ENCODE measurements at places on chromosomes 2 and 18.

GRCh38 chr18:59478591-59478990 lies 119.5 kb upstream of the LMAN1 start:
- DNase-seq: no peak

DNA sequence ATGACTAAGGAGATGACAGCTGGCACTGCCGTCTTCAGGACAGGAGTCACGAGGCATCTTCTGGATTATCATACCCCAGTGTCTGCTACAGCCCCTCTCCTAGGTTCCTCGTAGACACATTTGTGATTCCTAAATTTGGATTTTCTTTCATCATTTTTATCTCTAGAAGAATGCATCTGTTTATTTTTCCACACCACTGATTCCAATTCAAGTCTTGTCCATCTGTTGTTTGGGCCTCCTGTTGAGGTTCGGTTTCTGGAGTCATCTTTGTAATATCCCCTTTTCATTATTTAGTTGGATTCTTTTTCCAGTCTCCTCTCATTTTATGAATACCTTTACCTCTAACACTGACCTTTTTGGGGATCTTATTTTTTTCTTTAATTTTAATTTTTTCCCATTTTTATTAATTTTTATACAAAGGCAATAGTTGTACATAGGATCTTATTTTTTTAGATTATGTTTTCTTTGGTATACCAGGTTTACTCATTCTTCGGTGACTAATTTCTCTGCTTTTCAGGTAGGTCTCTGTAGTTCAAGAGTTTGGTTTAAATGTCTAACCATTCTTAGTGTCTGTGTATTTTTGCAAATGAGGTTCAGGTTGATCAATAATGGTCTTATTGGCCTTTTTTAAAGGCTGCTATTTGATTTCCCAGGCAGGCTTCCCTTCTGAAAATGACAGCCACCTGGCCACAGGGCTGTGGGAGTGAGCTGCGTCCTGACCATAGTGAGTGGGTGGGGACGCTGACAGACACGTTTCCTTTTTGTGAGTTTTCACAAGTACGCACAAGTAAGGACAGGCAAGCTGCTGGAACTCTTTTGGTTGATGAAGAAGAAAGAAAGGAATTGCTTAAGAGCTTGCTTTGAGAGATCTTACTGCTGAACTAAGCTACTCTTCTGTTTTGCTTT lies 34.5 kb downstream of the FARP2 start:
- DNase-seq: no peak

- DNase-seq: no peak
Observed at GRCh38 chr2:194203898-194204297, 1453.1 kb upstream of the SLC39A10 start.

DNA sequence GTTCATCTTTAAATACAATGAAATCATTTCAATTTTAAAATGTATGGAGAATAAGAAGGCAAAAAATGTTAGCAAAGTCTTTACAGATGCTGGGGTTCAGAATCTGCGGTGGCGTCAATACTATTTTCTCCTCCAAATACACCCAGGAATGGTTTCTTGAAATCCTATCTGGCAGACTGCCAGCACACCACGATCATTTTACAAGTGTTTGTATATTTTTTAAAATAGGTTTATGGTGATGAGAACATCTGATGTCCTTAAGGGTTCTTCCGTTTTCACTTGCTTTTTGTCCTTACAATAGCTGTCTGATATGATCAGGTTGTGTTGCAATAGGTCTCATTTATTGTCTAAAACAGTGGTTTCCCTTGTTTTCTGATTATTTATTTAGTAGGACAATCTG lies 89.6 kb downstream of the CMPK2 start:
- no peak for DNase-seq

GRCh38 chr2:189137519-189137918 lies 42.0 kb downstream of the COL5A2 start:
- no peak for DNase-seq

GRCh38 chr18:4412286-4412685 lies 42.8 kb downstream of the DLGAP1 start:
- DNase-seq: no peak

GRCh38 chr2:27174638-27175037 lies 25.8 kb downstream of the TCF23 start:
- no peak for DNase-seq

GRCh38 chr2:105827351-105828096 lies 82.8 kb downstream of the NCK2 start:
- DNase-seq: no peak

- DNase-seq: no peak
Observed at GRCh38 chr2:80322311-80322920, 17.9 kb upstream of the LRRTM1 start.

DNA sequence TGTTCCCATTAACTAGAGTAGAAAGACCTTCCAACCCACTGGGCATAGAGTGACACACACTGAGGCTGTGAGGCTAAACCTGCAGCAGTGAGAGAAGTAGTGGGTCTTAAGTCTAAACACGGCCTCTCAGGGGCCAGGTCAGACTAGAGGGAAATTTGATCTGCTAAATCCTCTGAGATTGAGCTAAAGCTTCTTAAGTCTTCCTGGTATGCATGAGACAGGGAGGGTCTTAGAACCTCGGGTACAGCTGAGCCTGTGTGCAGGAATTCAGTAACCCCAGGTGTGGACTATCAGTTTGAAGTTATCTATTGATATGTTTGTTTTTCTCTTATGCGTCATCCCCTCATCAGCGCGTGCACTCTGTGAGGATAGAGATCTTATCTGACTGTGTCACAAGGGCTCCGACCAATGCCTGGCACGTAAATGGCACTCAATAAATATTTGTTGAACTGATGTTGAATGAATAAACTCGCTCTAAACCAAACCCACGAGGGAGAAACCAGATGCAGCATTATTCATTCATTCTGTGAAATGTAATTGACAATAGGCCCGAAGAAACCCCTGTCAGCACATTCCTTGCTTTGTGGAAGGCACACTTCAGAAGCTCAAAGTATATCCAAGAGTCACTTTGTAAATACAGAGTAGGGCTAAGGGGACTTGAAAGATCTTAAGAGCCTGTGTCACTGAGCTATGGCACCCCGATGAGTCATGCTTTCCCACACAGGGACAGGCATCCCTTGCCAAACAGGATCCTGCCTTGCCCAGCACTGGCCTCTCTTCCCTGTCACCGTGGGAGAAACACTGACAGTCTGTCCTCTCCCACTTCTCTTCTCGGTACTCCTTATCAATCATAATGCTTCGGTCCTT lies 21.7 kb upstream of the RAB10 start:
- peak; percentile 52 for DNase-seq

DNA sequence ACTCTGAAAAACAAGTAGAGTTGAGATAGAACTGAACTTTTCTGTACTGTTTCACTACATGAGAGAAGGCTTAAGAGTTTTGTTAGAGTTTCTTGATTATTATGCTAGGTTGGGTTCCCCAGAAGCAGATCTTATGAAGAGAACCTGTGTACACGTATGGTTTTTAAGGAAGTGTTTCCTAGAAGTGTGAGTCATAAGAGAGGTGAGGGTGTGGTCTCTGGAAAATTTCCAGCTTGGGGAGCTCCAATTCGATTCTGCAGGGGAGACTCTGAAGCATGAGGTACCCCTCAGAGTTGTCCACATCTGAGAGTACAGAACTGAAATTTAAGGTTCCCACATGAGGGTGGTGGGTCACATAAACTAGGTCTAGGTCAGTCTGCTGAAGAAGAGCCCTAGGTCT lies 83.3 kb upstream of the MAP2 start:
- no peak for DNase-seq

- DNase-seq: no peak
Observed at GRCh38 chr2:19545507-19545906, 187.1 kb upstream of the OSR1 start.

DNA sequence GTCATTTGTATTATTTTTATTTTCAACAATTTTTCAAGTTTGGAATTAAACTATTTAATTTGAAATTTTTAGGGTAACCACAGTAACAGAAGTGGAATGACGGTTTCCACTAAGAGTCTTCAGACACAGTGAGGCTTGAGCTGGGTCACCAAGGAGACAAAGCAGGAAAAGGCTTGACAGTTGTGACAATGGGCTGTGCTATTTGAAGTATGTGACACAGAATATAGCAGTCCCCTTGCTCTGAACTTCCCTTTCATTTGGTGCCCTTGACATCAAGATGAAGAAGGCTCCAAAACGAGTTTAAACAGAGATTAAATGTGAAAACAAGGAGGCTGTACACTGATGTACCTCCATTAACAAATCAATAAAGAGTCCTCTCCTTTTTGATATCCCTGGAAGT lies 265.4 kb upstream of the DLGAP1 start:
- DNase-seq: no peak

GRCh38 chr2:88959480-88960204 lies 268.2 kb downstream of the RPIA start:
- DNase-seq: no peak

DNA sequence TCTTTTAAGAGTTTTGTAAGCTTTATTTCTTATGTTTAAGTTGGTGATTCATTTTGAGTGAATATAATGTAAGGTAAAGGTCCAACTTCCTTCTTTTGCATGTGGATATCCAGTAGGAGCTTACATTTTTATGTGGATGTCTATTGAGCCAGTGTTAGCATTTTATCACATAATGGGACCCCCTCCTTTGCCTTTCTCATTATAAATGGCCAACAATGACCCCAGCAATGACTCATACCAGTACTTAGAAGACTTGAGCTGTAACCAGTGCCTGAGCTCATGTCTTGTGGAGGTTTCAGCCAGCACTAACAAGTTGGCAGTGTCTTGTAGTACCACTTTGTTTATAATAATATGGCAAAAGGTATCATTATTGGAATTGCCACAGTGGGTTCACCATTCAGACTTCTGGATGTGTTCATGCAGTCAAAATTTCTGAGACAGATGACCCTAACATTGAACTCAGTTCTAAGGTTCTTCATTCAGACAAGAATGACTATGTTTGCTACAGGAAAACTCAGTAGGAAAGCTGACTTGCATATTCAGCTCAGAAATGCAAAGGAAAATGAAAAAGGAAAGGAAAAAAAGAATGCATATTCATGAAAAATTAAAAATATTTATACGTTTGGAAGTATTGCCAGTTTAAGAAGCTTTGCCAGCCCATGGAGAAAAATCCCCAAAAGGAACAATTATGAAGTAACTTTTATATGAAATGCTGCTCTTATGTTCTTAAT lies 41.0 kb downstream of the CDKL4 start:
- DNase-seq: no peak

DNA sequence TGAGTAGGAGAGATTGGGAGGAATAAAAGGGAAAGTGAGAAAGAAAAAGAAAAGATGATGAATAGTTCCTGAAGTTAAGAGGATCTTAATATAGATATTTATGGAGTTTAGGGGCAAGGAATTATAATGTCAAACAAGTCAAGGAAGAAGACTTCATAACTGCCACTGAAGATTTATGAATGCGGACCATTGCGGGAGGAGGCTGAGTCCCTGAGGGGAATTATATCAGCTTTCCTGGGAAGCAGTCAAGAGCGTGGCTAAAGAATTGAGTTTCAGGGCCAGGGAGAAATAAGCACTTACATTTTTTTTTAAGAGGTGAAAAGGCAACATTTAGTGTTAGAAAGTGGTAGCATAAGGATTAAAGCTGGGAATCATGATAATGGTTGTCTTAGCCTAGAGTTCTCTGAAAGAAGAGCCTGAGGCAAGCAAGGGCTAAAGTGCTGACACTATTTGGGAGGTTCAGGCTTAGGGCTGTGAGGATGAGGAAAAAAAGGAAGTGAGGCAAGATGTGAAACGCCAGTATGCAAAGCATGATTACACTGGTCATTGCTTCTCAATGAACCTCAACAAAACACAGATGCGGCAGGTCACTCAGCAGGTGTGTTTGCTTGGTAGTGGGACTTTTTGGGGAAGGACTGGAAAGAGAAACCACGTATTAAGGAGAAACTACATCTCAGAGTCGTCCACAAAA lies 217.1 kb downstream of the SLC4A3 start:
- DNase-seq: no peak

GRCh38 chr2:237391140-237391539 lies 22.8 kb downstream of the COL6A3 start:
- no peak for DNase-seq

DNA sequence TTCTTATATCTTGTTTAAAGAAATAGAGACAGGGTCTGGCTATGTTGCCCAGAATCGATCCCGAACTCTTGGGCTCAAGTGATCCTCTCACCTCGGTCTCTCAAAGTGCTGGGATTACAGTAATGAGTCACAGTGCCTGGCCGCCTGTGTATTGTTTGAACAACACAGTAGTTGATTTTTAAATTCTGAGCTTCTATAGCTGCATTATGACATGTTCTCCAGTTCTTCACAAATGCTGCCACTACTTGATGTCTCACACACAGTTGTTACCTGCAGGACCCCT lies 7.7 kb upstream of the RHOB start:
- no peak for DNase-seq

DNA sequence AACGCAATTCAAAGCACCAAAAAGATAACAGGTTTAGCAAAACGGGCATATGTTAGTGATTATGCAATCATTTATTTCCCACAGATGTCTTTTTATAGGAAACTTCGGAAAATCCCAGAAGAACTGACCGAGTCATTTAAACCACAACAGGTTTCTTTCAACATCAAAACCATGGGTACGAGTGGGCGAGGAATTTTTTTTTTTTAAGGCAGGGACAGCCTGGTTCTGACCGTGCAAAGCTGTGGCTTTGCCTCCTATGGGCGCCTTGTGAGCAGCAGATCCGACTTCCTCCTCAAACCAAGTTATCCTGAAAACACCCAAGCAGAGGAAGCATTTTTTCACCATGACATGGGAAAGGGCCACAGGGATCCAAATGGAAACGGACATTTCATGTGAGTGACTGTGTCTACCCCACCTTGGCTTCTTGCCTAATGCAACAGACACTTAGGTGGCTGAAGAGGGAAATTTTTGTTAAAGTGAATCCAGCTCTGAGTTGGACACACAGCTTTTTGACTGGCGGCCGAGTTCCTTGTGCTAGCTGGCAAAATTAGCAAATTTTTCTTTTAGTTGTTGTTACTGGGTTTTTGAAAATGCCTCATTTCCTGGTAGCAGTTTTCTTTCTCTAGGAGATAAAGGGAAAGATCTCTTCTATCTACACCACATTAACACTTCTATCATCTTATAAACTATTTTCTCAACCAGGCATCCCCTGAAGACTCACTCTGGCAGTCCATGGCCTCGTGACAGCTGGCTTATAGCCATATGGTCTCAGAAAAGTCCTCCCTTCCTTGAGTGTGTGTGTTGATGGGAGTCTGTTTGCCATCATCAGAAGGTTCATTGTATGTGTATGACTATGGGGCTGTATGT lies 487.4 kb upstream of the ZEB2 start:
- DNase-seq: peak; percentile 40

GRCh38 chr2:71589763-71590162 lies 136.4 kb downstream of the DYSF start:
- no peak for DNase-seq

- no peak for DNase-seq
Observed at GRCh38 chr2:218501665-218502064, 66.5 kb downstream of the USP37 start.

DNA sequence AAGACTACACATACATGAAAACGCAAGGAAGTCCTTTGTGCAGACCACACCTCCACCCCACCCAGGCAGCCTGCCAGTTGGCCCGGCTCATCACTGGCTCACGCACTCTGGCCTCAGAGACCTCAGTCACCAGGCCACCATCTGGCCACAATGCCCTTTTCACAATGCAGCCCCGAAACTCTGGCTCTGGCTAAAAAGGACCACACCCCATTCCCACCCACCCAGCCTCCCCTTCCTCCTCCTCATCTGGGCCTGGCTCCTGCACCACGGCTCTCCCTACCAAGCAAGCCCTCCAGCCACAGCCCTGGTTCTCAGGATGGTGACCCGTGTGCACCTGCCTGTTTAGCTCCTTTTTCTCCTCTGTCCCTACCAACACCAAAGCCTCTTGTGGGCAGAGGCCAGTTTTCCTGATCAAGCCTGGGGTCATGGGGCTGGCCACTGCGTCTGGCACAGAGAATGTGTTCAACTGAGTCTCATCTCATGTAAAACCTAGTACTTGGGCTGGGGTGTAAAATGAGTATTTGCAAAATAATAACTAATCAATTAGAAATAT lies 7.4 kb downstream of the HDAC4 start:
- DNase-seq: no peak
